ENCODE measurements at places on chromosomes 16 and 17.

DNA sequence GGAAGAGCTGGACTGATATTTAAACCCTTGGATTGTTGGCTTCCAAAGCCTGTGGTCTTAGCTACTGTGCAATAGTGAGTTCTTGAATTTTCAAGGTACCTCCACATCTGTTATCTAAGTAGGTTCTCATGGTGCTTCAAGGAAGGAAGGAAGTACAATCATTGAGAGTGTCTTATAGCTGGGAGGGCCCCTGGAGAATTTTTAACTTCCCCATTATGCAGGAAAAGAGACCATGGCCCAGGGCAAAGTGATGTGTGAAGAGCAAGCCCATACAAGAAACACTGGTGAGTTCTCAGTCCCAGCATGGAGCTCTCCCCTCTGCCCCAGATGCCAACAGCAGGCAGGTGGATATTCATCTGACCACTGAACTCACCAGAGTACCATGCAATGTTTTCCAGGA lies 169.0 kb upstream of the IRX6 start:
- no peak for DNase-seq

- no peak for DNase-seq
Measured at GRCh38 chr16:330741-331140, 21.8 kb downstream of the AXIN1 start.

DNA sequence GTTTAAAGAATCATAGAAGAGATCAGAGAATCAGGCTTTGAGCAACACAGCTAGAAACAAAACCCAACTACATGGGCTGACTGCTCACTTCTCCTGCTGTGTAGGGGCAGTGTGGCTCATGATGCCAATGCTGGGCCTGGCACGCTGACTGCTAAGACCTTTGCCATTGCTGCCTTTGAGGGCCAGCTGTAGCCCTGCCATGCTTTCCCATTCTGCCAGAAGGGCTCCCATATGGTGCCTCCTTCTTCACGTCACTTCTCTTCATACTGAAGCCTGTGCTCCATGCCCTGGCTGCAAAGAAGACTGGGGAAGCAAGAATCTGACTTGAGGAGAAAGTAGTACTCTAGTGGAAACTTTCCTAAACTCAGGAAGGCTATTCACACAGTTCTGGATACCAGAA lies 232.9 kb downstream of the UTP18 start:
- DNase-seq, result no peak

DNA sequence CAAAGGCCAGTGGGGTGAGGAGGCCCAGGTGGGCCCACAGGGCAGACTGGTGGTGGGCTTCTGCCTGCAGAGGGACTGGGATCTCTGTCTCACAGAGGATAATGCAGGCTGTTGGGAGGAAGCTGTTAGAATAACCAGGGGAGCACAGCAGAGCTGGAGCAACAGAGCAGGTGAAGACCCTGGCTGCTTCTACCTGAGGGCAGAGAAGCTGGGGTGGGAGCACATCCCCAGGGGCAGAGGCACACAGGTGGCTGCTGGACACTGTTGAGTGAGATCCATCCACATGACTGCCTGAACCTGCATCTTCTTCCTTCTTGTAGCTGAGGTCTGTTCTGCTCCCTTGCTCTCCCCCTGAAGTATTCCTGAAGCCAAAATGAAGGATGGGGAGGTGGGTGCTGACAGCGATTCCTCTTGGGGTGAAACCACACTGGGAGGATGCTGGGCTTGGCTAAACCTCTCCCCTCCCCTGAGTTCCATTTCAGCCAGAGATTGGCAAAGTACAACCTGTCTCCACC lies 1725.0 kb downstream of the TP53TG3F start:
- no peak for DNase-seq

- DNase-seq, result peak; percentile 31
Measured at GRCh38 chr16:31382485-31383161, 10.5 kb upstream of the ITGAD start.

- no peak for DNase-seq
Measured at GRCh38 chr16:29310852-29311314, 95.6 kb downstream of the NPIPB11 start.

GRCh38 chr17:45228763-45229539 lies 7.3 kb downstream of the FMNL1 start:
- peak; percentile 63 for DNase-seq

All from stimulated activated CD8-positive, alpha-beta memory T cell treated with anti-CD3 and anti-CD28 coated beads, Interleukin-4, amount 100 ng/mL, for 1 hour (primary cell).